BJ (cell line): ENCODE measurements at places on chromosomes 16 and 17.

DNA sequence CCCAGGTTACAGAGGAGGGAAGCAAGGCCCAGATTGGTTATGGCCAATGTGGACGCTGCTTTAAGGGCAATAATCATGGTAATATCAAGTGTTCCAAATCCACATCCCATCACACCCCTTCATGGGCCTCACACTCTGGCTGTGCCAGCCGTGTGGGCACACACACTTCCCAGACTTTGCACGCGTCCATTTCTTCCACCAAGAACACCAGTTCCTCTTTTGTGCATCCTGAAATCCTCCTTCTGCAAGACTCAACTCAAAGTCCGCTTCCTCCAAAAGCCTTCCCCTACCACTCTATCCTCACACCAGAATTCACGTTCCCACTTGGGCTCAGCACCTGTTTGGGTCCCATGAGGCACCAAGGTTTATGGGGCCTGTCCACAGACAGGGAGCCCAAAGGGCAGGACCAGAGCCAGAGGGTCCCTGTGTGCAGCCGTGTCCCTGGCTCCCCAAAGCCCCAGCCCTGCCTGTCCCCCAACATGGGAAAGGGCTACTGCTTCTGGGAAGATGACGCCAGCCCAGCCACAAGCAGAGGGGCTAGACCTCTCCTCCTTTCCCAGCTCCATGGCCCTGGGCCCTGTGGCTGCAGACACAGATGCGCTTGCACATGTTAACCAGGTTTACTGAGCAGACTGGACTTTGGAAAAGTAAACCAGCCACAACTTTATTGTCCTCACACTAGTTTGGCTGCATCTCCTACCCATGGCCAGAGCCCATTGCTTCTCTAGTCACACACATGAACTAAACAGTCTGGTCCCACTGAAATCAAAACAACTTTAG lies 20.3 kb downstream of the SPNS3 start:
- DNase-seq, result no peak

DNA sequence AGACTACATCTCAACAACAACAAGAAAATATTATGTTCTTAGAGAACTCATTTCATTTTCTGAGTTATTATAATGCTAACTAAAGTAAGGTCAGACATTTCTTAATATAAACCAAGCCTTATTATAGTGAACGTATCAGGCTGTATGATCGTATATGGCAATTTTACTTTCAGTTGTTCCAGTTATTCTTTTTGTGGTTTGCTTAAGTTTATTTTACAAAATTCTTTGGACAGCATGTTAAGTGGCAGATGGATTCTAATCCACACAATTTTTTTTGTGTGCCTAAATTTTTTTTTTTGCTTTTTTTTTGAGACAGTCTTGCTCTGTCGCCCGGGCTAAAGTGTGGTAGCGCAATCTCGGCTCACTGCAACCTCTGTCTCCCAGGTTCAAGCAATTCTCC lies 59.0 kb downstream of the VMP1 start:
- DNase-seq, result no peak

GRCh38 chr16:17470182-17470907 lies 415 bp downstream of the XYLT1 start:
- DNase-seq, result no peak

GRCh38 chr17:55482591-55483389 lies 28.5 kb downstream of the SMIM36 start:
- DNase-seq, result no peak

DNA sequence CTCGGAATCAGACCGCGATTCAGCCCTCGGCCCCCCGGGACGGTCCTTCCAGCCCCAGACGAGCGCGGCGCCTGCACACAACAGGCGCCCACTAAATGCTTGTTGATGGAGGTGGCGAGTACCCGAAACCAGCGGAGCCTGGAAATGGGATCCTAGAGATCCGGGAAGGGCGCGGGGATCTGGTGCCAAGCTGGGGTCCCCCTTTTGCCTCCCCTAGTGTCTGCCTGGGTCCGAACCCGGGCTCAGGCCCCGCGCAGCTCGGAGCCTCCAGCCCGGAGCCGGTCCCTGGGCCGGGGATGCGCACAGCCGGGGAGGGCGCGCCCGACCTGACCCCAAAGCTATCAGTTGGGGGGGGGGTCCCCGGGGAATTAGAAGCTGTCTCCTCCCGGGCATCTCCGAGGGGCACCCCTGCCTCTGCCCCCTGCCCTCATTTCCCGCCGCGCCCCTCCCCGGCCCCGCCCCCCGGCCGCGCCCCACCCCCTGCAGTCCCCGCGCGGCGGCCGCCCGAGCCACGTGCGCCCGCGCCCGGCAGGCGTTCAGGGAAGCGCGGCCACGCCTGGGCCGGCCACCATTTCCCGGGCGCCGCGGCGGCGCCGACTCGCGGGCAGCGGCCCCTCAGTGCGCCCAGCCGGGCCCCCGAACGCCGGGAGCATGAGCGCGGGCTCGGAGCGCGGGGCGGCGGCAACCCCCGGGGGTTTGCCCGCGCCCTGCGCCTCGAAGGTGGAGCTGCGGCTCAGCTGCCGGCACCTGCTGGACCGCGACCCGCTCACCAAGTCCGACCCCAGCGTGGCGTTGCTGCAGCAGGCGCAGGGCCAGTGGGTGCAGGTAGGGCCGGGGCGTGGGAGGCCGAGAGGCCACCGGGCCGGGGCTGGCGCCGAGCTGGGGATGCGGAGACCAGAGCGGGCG lies at the start of gene CPNE7:
CPNE7 (plus strand) TSS at position 512 of the 906 bp plus-strand sequence; CDS start at position 652, 140 bp downstream.
- DNase-seq, result no peak

DNA sequence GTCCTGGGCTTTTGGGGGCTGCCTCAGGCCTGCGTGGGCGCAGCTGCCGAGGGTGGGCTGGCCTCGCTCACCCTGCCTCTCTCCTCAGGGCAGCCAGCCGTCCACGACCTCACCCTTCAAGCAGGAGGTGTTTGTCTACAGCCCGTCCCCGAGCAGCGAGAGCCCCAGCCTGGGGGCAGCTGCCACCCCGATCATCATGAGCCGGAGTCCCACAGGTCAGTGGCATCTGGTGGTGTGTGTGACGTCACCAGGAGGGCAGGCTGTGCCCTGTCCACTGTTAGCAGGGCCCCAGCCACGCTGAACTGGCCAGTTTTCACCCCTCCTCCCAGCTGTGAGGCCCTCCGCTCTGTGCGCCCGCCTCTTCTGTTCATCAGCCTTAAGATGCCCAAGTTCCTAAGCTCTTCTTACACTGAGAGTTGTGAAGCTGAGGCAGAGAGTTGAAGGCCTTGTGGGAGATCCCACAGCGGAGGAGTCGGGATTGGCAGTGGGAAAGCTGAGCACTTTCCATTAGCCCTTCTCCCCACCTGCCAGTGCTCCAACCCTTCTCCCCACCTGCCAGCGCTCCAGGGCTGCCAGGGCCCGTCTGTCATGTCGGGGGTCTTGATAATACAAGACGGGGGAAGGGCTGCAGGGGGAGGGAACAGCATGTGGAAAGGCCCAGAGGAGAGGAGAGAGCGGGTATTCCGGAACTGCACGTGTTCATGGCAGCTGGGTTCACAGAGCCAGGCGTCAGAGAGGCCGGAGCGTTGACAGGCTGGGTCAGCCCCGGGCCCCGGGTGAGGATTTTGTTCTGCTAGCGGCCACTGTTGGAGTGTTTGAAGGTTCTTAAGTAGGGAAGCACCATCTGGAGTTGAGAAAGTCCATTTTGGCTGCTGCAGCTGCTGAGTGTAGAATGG lies 36.3 kb downstream of the OR1D5 start:
- no peak for DNase-seq

DNA sequence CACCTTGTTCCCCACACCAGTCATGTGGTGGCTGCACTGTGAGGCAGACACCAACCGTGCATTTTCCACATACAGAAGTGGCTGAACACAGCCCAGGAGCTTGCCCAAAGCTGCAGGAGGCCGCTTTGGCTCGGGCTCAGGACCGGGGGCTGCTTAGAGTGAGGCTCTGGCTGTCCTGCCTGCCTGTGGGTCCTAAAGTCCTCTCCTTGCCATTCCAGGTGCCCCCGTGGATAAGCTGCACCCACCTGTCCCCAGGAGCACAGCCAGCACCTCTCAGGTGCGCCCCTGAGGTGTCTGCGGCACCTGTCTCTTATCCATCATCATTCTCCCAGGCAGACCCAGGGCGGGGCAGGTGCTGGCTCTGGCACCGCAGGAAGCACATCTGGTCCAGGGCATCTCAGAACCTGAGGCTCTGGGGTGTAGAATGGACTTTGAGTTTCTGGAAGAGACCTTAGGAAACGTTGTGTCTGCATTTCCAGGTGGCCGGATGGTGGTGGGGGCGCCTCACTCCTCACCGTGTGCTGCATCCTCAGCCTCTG lies 180.5 kb upstream of the ZNF469 start:
- DNase-seq, result no peak

DNA sequence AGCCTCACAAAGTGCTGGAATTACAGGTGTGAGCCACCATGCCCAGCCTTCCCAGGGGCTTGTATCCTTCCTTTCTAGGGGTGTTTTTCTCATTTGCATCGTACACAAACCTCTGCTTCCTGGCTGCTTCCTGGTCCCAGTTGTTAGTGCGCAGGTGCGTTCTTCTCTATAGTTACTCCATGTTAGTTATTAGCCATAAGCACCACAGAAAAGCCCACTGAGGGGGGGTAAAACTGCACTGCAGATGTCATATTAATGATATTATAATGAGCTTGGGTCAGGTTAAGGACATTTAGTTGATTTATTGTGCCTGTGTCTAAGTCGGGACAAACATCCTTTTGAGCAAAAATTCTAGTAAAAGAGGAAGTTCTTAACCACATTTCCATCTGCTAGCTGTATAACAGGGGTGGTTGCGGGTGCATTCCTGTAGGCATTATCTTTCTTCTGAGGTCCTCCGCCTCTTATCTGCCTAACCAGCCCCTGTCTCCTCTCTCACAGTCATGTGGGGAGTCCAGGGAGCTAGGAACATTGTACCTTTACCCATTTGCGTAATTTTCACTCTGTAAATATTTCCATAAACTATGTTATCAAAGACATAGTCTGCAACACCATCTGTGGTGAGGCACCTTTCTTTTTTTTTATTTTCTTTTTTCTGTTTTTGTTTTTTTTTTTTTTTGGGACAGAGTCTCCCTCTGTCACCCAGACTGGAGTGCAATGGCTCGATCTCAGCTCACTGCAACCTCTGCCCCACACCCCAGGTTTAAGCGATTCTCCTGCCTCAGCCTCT lies 23.6 kb upstream of the ATF7IP2 start:
- no peak for DNase-seq

- DNase-seq, result no peak
These were observed 216.0 kb downstream of the FOXL1 start for GRCh38 chr16:86794216-86794864.

DNA sequence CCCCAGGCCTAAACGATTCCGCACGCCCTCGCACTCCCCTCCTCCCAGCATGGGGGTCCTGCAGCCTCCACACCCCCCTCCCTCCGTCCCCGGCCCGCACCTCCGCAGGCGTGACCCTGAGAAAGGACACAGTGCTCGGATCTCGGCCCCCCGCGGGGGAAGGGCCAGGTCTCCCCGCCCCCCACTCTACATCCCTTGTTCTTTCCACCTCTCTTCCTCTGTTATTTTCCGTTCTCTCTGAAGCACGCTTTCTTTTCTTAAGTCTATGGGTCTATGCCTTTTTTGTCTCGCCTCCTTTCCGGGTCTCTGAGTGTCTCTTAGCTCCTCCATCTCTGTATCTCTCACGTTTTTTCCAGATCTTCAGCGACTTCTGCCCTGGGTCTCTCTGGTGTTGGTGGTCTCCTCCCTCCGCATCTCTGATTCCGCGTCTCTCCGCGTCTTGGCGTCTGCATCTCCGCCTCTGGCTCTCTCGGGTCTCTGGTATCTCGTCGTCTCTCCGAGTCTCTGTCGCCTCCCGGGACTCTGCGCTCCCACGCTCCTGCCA lies 2.1 kb upstream of the HES7 start:
- DNase-seq, result no peak

DNA sequence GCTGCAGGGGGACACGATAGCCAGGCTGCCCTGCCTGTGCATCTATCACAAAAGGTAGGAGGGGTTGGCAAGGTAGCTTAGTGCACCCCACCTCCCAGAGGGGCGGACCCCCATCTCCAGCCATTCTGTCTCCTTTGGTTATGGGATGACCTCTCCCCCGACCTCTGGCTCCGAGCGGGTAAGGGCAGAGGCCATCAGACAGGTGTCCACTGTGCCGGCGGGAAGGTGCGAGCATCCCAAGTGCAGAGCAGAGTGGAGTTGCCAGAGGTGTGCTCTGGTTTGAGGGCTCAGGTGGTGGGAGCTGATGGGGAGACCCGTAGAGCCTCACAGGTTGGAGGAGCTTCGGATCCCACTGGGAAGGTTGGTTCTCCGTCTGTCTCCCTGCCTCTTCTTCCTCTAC lies 11.7 kb downstream of the LDHD start:
- DNase-seq, result no peak

DNA sequence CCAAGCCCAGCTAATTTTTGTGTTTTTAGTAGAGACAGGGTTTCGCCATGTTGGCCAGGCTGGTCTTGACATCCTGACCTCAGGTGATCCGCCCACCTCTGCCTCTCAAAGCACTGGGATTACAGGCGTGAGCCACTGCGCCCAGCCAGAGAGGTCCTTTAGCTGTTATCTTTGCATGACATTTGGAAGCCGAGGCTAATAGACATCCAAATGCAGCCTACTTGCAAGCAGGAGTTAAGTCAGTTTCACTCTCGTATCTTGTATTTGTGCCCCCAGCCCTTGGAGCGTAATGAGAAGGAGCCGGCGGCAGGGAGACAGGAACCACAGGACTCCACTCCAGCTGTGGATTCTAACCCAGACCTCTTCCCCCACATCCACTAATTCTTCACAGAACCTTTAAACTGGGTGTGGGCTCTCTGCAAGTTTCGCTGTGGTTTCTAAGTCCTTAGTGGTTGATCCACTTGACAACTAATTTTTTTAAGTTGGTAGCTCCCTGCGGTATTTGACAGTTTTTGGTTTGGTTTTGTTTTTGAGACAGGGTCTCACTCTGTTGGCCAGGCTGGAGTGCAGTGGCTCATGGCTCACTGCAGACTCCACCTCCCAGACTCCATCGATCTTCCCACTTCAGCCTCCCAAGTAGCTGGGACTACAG lies 3.1 kb upstream of the CYTH1 start:
- DNase-seq, result no peak

GRCh38 chr17:72409405-72410002 lies 288.7 kb downstream of the SOX9 start:
- DNase-seq, result no peak

DNA sequence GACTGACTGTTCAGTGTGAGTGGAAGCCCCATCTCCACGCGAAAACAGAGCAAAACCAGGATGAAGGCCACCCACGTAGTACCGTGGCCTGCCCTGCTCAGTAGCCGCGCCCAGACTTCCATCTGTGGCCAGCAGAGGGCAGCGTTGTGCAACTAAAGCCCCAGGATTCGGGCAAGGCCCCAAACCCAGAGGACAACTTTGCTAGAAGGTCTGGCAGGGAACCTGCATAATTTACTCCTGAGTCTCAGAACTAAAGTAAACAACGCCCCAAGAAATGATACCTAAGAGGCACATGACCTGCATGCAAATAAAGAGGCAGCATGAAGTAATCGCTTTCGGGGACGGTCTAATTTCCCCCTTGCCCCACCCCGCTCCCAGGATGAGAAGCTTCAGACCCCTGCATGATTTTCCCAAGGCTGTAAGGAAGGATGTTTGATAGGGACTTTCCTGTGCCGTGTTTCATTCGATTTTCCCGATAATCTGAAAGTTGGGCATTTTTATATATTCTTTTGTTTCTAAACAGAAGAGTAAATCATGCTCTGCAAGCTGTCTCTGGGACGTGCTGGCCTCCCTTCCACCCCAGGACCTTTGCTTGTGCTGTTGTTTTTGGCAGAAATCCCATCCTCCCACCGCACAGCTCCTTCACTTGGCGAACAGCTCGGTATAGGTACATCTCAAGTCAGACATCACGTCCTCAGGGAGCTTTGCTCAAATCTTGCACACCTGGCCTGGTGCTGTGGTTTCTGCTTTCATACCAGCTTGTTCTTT lies 18.6 kb downstream of the HSBP1 start:
- peak; percentile 47 for DNase-seq

GRCh38 chr16:4115209-4115948 lies 863 bp downstream of the ADCY9 start:
- no peak for DNase-seq

- DNase-seq, result no peak
These were observed 9.0 kb downstream of the C17orf99 start for GRCh38 chr17:78154903-78155811.
